ENCODE measurements at places on chromosomes 13 and 19.
A peak's percentile ranks its signal among the peaks of the same experiment; 100 is the strongest.

DNA sequence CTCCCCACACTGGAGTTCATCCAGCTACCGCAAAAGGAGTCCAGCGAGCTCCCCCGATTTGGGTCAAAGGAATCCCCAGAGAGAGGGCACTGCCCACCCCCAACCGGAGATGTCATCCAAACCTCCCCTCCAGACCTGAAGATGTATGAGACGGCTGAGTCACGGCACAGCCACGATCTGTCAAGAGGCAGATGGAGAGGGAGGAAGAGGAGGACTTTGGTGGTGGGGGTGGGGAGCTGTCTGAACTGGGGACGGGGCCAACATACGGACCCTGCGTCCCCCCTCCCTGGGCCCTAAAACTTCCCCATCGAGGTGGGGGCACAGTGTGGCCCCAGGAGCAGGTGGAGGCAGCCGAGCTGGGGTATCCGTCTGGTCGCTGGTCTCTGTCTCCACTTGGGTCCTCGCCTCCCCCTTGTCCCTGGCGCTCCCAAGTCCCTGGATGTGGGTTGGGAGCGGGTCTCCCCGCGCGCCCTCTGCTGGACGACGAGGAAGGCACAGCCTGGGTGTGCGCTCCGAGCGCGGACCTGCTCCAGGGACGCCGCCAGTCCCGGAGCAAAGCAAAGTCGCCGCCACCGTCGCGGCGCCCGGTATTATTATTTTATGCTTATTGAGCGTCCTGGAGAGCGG is 3.8 kb downstream of the PDE4A start:
- DNase-seq: peak; percentile 80

GRCh38 chr13:73055813-73056564 is 2.8 kb upstream of the KLF5 start:
- no peak for DNase-seq

DNA sequence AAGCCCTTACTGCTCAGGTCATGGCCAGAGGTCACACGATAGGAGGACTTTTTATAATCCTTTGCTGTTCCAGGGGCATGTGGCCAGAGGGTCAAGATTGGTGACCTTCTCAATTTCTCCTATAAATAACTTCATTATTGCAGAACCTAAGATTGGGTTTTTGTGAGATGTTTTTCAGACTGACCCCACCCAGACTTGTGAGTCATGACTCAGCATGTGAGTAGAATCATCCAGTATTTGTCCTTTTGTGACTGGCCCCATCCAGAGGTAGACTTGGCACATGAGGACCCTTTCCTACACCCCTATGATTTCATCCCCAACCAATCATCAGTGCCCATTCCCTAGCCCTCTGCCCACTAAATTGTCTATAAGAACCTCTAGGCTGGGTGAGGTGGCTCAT is 84.5 kb upstream of the ABCC4 start:
- no peak for DNase-seq

GRCh38 chr13:23776698-23777574 is 112.3 kb downstream of the MIPEP start:
- no peak for DNase-seq

GRCh38 chr19:5068233-5069072 is 99.5 kb downstream of the KDM4B start:
- DNase-seq: no peak

DNA sequence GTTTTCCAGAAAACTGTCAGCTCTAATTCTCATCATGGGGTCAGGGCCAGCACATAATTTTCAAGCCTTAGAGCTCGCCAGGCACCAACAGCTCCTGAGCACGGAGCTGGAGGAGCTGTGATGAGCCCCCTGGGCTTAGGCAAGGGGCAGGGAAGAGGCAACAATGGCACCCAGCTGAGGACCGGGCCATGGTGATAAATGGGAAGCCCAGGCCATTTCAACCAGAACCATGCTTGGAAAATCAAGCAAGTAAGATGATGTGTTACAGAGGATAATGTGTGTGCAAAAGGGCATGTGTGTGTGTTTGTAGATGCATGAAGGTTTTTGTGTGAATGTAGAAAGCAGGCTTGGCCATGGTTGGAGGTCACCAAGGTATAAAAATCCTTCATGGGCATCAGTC is 66.8 kb upstream of the UBAC2 start:
- DNase-seq: no peak

GRCh38 chr19:46155237-46155636 is 7.2 kb downstream of the IGFL2 start:
- DNase-seq: no peak

GRCh38 chr13:97468331-97468730 is 34.4 kb downstream of the RAP2A start:
- no peak for DNase-seq

GRCh38 chr13:44106266-44107152 is 226.8 kb downstream of the LACC1 start:
- no peak for DNase-seq

GRCh38 chr19:41480336-41480735 is 37.4 kb downstream of the ERICH4 start:
- DNase-seq: no peak

- no peak for DNase-seq
Measured at GRCh38 chr13:111029957-111030609, 85.0 kb upstream of the ARHGEF7 start.

- no peak for DNase-seq
Measured at GRCh38 chr13:29624997-29625396, 29.5 kb upstream of the SLC7A1 start.
